Stimulated activated naive CD4-positive, alpha-beta T cell (primary cell): ENCODE measurements at places on chromosomes 1 and 21.

- DNase-seq, result no peak
Measured at GRCh38 chr1:151418081-151418480, 18.7 kb downstream of the PSMB4 start.

- no peak for DNase-seq
Measured at GRCh38 chr1:43774359-43774758, 67.0 kb downstream of the ST3GAL3 start.

DNA sequence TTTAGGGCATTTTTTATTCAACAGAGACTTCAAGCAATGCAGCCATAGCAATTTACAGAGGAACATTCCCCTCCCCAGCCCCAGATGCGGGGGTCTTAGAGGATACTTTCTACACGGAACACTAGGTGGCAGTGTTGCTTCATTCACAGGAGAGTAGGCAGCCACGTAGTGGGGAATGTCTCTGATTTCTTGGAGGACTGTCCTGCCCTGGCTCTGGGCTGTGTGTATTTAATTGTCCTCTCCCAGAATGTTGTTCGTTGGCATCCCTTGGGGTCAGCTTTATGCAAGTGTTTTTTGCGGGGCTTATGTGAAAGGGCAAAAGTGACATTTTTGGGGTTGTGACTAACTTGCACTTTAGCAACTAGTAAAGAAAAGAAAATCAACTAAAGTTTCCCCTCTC lies 96.9 kb downstream of the PAPPA2 start:
- DNase-seq, result no peak

- no peak for DNase-seq
Measured at GRCh38 chr1:55604749-55605148, 389.6 kb upstream of the USP24 start.

DNA sequence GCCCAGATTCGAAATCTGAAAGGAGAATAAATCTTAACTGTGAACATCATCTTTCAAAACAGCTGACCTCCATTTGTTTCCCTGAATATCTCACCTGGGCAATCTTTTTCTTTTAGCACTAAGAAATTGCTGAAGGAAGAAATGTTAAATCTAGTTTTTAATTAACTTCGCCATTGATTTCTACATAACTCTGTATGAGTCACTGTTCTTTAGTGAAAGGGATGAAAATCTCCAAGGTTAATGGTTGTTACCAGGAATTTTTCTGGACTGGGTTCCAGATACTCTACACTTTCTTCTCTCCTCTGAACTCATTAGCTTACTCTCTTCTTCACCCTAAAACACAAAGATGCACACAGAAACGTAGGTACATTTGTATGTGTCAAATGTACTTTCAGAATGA lies 235.7 kb downstream of the BACH1 start:
- DNase-seq, result no peak

DNA sequence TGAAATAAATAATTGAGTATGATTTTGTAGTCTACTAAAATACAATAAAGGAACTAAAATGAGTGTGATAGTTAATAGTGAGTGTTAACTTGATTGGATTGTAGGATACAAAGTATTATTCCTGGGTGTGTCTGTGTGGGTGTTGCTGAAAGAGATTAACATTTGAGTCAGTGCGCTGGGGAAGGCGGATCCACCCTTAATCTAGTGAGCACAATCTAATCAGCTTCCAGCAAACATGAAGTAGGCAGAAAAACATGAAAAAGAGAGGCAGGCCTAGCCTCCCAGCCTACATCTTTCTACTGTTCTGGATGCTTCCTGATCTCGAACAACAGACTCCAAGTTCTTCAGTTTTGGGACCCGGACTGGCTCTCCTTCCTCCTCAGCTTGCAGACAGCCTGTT lies 1716.6 kb downstream of the MRPL39 start:
- DNase-seq, result no peak

- DNase-seq, result no peak
Measured at GRCh38 chr1:35539824-35540261, 17.4 kb downstream of the KIAA0319L start.
